ENCODE measurements at places on chromosomes 7 and 10.
A peak's percentile ranks its signal among the peaks of the same experiment; 100 is the strongest.

GRCh38 chr10:19120381-19120908, 71.8 kb downstream of the MALRD1 start:
- DNase-seq = no peak

- no peak for DNase-seq
These were observed 4.6 kb downstream of the AGFG2 start for GRCh38 chr7:100543586-100543985.

DNA sequence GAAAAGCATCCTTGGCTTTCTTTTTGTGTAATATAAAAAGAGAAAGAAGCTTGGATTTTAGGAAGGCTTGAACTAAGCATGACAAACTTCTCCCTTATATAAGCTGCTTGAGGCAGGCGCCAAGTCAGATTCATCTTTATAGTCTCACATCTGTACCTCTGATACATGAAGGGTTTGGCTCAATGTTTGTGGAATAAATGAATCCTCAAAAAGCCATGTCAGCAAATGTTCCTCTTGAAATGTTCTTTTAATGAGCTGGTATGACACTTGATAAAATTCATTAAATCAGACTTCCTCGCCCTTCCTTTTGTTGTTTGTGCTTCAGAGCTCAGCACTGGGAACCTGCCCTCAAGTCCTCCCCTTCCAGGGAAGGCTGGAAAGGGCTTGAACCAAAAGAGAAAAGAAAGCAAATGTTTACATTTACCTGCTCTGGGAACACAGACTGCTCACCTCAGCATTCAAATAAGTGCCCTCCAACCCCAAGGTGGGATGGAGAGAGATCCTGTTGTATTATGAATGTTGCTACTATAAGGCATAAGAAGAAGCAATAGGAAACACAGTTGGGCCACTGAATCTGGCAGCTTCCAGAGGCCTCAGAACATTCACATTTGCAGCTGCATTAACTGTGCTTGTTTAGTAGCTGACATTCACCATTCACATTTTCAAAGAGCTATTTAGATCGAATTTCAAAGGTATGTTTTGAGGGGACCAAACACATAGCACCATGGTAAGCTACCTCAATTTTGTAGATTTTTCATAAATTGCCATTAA, 212.6 kb downstream of the CACNA2D1 start:
- DNase-seq = no peak

DNA sequence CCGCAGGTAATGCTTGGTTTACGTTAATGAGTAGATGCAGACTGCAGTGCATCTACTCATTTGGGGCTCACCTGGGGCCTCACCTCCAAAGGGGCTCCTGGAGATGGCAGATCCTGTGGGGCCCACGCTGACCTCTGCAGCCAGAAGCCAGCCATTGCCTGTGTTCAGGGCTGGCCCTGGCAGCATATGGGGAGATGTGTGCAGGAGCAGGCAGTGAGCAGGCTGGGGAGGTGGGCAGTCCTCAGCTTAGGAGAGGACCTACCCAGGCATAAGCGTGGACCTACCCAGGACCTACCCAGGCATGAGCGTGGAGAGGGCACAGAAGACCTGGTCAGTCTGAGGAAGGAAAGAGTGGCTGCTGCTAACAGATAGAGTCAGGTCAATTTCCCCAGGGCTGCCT, 178.5 kb downstream of the PTPRN2 start:
- DNase-seq = no peak

GRCh38 chr10:43078986-43079273, 2.1 kb downstream of the RET start:
- DNase-seq = no peak

DNA sequence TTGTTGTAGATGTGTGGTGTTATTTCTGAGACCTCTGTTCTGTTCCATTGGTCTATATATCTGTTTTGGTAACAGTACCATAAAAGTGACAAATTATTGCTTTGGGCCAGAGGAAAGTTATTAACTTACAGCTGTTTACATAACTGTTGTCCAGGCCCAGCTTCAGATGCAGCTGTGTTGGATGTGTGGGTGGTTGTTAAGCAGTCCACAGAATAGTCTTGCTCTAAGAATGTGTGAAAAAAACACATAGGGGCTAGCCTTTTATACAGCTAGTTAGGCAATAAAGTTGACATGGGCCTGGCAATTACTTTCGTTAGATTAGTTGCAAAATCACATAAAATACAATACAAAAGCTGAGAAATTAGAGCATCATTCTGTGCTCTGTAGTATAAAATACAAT, 31.9 kb downstream of the DLD start:
- DNase-seq = no peak

DNA sequence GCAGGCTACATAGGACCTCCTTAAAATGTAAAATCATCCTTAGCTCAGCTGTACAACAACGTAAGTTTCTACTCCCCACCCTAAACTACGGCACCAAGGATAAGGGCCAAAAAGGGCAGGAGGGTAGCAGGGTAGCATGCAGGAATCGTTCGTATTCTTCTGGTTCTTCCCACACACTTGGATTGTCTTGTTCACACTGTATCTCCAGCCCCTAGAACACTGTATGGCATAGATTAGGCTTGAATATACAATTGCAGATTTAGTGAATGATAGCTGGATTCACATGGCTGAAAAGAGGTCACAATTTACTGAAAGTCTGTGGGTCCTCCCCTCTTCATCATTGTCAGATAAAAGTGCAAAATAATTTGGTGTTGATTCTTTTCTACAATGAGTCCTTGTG, 28.2 kb upstream of the PRKAR2B start:
- DNase-seq = no peak

DNA sequence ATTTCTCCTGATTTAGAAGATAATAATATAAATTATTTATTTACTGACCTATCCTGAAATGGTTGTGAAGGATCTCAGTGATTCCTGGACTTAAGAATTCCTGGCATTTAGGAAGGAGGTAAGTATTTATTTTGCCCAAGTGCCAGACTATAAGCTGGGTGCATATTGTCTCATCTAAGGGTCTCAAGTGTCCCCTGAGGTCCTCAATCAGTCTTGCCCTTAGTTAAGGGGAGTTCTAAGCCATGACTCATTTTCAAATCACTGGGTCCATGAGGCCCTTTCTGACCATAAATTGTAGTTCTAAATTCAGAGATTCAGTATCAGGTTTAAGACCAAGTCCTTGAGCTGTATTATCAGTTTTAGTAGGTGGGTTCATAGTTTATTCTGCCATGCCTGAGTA, 251.6 kb upstream of the MEOX2 start:
- no peak for DNase-seq

DNA sequence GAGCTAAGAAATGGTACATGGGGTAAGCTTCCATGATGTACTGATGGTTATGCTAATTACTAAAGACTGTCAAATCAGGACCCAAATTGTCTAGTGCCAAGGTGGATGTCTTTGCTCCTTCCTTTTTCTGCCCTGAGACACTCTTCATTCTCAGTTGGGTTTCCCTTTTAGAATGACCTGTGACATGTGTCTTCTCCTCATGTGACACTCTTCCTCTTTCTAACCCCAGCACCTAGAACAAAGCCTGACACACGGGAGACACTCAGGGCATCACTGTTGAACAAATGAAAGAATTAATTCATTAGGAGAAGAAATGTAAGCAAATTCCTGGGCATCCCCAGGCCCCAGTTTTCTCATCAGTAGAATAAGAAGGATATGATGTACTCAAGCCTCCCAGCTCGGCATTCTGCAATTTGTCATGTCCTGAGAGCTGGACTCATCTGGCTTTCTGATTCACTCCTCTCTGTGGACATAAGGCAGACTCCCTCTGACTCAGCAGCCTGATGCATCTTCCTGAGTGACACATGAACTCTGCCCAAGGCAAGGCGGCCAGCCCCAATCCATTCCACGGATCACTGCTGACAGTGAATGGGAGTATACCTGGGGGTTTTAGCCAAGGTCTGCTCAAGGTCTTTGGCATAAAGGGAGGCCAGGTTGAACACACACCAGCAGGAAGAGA, 473.8 kb downstream of the KCNMA1 start:
- no peak for DNase-seq

- peak; percentile 56 for DNase-seq
These were observed 137.2 kb upstream of the EFCAB10 start for GRCh38 chr7:105718511-105718925.

GRCh38 chr7:40403703-40404476, 269.1 kb downstream of the SUGCT start:
- DNase-seq = no peak

DNA sequence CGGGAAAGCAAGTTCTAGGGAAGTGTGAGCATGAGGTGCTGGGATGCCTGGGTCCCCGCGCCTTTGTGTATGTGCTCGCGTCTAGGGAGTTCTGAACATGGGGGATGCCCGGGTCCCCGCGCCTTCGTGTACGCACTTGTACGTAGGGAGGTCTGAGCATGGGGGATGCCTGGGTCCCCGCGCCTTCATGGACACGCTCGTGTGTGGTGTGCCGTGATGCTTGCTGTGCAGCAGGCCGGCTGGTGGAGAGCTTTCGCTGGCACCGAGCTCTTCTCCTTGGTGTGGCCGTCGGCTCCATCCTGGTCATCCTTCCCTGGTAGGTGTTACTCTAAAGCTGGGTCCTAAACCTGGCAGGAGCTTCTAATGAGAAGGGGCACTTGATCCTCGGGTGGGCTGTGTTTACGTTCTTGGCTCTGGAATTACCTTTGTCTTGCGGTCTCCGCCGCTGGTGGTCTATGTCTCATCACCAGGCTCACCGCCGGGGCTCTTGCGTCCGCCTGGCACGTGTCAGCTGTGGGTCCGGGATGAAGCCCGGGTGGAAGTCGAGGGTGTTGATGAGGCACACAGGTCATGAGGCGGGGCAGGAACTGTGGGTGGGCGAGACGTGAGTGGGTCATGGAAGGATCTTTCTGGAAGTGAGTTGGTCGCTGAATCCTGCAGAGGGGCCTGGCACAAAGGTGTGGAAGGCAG, 63.5 kb downstream of the DNAJB6 start:
- DNase-seq = no peak

DNA sequence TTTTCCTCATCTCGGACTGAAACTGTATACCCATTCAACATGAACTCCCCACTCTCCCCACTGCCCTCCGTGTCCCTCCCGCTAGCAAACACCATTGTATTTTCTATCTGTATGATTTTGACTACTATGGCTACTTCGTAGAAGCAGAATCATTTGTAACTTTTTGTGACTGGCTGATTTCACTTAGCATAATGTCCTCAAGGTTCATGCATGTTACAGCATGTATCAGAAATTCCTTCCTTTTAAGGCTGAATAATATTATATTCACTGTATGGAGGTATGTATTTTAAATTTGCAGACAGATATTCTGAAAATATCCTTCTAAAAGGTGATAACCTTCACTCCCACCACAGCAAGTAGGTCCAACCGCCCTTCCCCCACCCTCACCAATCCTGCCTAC, 42.9 kb upstream of the MMD2 start:
- no peak for DNase-seq

- DNase-seq = no peak
These were observed 264.3 kb downstream of the PTEN start for GRCh38 chr10:88127766-88128165.

GRCh38 chr10:27158421-27158820, 3.3 kb downstream of the MASTL start:
- DNase-seq = no peak

DNA sequence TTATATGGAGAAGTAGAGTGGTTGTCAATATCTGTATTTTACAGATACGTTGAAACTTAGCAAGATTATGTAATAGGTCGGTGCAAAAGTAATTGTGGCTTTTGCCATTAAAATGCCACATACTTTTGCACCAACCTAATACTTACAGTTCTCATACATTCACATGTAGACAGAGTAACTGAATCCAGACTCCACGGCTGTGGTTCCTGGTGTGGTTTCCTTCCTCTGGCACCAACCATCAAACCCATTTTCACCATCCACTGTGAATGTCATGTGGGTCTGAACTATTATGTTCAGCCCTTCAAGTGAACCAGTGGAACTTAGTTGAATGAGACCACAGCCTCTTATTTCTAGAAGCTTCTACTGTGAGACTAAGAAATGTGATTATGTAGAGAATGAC, 31.5 kb upstream of the SLIT1 start:
- no peak for DNase-seq

- DNase-seq = no peak
These were observed 159.6 kb downstream of the RAPGEF5 start for GRCh38 chr7:22197376-22197775.

GRCh38 chr10:105598207-105598606, 957.1 kb downstream of the SORCS3 start:
- DNase-seq = no peak

DNA sequence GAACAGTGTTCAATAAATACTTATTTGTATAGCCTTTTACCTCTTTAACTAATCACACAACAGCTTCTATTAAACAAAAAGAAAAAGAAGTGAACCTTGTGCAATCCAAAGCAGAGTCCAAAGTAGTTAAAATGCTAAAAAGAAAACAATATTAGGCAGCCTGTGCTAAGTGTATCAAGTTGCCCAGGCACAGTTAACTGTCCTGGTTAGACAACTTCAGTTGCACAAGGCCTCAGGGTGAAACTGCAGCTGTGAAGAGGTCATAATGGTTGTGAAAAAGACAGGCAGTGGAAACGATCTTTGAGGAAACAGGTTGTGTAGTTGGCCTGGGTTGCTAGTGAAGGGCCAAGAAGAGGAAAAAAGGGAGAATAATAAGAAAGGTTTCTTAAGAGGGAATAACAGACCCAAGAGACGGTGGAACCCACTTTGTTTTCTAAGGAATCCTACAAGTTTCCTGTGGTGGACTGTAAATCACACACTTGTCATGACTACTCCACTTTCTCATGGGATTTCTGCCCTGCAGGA, 6.0 kb upstream of the CROT start:
- no peak for DNase-seq

GRCh38 chr7:22452960-22453558, 46.9 kb downstream of the STEAP1B start:
- DNase-seq = no peak
